IMR-90 (cell line): ENCODE measurements at places on chromosomes 16 and 17. TPM values are rescaled to one million over a fixed set of nuclear protein-coding genes. Genes with fewer than 3 reads are reported as not detected.
A peak's percentile ranks its signal among the peaks of the same experiment; 100 is the strongest.

Gene SALL1
- 4.8 and 5.2 TPM in 2 replicates for polyA plus RNA-seq

DNA sequence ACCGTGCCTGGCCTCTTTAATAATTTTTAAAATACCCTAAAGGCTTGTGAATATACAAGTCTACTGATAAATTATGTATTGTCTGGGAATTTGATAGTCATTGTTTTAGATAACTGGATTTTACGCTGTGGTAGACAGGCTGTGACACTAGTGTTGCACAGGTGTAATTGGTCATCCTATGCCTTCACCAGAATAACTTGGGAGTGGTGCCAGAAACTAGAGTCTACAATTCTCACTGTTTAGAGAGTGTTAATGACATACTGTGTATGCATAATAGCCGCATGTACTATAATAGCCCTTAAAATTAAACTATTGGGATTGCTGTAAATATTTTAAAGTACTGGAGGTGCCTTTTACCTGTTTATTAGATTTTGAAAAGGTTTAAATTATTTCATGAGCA is 11.4 kb downstream of the CNEP1R1 start:
- no peak for DNase-seq

- no peak for DNase-seq
These were observed 15.9 kb downstream of the NARF start for GRCh38 chr17:82474223-82475010.

Gene PTGES3L
- polyA plus RNA-seq: 1.7 and 2.4 TPM in 2 replicates

Gene ZNF688
- polyA plus RNA-seq: 3.7 and 5.5 TPM in 2 replicates

DNA sequence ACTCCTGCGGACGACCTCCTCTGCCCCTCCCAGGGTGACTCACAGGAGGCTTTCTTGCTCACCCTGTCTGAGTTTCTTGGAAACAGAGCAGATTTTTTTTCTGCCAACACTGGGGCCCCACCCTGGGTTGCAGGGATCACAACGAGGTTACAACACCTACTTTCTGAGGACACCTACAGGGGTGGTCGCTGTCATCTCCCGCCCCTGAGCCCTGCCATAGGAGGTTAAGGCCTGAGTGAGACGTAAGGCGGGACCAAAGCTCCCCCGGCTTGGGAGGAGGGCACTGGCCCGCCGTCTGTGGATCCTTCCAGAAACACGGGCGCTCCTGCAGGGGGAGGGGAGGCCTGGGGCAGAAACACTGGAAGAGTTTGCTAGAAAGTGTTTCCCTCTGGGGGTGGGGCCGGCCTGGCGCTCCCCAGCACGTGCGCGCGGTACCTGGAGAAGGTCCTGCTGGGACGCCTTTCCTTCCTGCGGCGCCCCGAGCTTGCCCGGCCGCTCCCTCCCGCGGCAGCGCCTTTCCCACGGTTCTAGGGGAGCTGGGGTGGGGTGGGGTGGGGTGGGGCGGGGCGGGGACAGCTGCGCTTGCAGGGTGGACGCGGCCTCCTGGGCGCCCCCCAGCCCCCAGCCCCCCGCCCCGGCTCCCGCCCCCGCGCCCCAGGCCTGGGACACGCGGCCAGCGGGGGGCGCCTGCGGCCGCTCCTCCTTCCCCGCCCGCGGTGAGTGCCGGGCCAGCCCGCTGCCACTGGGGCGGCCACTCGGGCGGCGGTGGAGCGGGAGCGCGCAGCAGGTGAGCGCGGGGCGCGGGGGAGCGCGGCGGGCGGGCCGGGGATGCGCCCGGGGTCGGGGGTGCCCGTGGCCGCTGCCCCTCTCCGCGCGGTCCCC is 20.7 kb upstream of the ADCY7 start:
- peak; percentile 45 for DNase-seq

Gene SGSH
- 41.5 TPM in 2 replicates for polyA plus RNA-seq

Gene DHRS7C
- not detected in 2 replicates for polyA plus RNA-seq

DNA sequence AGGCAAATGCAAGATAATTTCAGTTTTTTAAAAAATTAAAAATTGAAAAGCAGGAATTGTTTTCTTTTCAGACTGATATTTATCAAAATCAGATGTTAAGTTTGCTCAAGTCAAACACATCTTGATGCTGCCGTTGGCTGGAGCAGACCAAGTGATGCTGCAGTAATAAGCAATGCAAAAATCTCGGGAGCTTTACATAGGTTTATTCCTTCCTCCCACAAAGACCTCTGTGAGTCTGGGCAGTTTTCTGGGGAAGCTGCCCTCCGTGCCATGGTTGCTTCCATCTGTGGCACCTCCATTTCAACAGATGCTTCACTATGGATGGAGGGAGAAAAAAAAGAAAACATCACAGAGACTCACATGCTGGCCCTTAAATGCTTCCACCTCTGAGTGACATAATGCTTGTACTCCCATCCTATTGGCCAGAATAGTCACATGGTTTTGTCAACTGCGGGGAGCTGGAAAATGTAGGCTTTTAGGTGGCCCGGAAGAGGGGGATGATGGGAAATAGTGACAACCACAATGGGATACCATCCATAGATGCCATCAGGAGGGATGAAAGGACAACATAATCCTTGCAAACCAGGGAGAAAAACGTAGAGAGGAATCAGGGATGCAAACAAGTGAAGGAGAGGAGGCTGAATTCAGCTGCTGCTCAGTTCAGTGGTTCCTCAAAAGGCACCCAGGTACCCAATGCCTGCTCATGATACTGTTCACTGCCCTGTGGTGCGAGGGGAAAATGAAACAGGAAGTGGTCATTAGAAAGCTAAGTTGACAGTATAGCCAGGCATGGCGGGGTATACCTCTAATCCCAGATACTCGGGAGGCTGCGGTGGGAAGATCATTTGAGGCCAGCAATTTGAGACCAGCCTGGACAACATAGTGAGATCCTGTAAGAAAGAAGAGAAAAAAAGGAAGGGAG is 13.5 kb upstream of the ERCC4 start:
- no peak for DNase-seq

Gene DLX4
- not detected in 2 replicates for polyA plus RNA-seq

- no peak for DNase-seq
These were observed 21.5 kb upstream of the CA4 start for GRCh38 chr17:60128171-60128859.

DNA sequence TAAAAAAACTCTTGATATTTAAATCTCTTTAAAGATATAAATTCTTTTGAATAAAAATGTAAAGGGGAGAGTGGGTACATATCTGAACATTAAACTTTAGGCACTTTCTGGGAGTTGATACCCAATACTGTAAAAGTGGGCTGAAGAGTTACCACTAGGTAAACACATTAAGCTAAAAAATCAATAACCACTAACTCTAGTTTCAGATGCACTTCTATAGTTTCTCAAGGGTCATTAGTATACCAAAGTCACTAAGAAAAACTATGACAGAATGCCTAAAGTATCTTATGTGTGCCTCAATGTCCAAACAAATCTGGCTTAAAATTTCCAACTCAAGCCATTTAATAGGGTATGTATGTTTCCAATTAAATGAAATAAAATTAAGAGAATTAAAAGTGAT is 13.1 kb upstream of the CFDP1 start:
- no peak for DNase-seq

Gene KRTAP16-1
- polyA plus RNA-seq: not detected in 2 replicates

DNA sequence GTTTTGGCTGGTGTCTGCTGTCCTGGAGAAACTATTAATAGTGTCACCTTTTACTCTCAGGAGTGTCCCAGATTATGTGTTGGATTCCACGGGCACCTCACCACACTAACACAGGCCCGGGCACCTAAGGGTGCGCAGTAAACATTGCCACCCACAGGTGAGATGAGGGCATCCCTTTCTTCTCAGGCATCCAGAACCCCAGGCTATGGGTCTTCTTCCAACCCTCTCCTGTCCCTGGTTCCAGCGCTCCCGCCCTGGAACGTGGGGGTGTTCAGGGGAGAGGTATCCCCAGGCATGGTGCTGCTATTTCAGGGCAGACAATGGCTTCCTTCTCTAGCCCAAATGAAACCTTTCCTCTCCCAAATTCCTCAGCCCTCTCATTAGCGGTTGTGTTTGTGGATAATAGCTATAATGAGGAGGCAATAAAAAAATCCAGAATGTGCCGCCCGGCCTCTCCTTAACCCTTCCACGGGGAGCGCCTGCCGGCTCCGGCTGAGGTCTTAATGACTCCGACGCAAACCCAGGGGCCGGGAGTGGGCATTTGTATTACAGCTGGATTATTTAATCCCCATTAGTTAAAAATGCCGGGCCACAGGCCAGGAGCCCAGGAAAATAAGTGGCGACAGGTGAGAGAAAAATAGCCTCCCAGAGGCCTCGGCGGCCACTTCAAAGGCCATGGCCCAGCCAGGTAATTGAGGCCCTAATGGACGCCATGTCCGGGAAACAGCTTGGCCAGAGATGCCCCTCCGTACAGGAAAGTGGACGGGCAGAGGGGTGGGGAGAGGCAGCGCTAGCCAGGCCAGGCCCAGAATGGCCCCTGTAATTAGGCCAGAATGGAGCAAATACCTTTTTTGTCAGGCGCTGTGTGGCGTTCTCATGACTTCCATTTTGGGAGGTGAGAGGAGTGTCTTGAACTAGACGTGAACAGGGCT is 102.8 kb downstream of the IRX5 start:
- DNase-seq: no peak

DNA sequence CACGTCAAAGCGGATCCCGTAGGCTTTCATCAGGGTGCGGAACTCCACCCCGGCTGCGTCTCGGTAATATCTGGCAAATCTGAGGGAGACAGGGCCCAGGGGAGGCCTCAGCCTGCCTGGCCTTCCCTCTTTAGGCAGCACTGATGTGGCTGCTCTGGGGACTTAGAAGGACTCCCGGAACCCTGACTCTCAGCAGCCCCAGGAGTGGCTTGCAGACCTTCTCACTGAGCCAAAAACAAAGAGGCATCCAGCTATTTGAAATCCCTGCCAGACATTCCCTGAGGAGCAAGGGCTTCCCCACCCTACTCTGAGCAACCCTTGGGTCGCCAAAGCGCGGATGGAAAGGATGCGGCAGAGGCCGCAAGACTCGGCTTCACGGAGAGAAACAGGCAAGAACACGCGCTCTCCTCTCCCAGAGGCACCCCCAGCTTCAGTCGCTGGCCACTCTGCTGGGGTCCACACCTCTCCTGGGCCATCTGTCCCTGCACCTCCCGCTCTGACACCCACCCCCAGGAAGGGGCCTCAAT is 7.9 kb downstream of the P2RX5 start:
- no peak for DNase-seq

Gene KRTAP2-3
- 35.2 and 35.6 TPM in 2 replicates for polyA plus RNA-seq

Gene CSH2
- polyA plus RNA-seq: not detected in 2 replicates

DNA sequence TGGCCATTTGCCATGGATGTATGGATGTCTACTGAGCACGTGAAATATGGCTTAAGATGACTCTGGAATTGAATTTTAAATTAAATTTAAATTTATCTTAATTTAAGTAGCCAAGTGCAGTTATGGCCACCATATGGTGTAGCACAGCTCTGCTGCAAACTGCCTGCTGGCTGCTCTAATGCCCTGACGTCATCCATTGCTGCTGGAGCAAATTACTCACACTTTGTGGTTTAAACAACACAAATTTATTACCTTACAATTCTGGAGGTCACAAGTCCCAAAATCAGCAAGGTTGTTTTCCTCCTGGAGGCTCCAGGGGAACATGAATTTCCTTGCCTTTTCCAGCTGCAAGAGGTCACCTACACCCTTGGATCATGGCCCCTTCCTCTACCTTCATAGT is 679.3 kb upstream of the EEF2KMT start:
- no peak for DNase-seq
